ENCODE measurements at places on chromosomes 12 and 14.

- peak; percentile 43 for DNase-seq
These were observed 83.2 kb upstream of the HMGA2 start for GRCh38 chr12:65740873-65741600.

DNA sequence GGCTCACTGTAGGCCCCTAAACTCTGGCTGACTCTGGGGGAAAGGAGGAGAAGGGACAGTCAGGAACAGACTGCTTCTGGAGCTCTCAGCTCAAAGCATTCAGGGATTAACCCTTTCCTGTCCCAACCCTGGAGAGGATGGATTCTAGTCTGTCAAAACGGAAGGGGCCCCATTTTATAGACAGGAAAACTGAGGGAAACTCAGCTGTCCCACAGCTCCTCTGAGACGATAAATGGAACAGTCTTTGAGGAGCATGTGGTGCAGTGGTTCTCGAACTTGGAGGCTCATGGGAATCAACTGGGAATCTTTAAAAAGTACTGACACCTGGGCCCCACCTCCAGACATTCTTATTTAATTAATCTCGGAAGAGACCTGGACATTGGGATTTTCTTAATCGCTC lies 23.7 kb downstream of the SRRM4 start:
- no peak for DNase-seq

- no peak for DNase-seq
These were observed 29.7 kb upstream of the PSMA6 start for GRCh38 chr14:35262436-35262835.

DNA sequence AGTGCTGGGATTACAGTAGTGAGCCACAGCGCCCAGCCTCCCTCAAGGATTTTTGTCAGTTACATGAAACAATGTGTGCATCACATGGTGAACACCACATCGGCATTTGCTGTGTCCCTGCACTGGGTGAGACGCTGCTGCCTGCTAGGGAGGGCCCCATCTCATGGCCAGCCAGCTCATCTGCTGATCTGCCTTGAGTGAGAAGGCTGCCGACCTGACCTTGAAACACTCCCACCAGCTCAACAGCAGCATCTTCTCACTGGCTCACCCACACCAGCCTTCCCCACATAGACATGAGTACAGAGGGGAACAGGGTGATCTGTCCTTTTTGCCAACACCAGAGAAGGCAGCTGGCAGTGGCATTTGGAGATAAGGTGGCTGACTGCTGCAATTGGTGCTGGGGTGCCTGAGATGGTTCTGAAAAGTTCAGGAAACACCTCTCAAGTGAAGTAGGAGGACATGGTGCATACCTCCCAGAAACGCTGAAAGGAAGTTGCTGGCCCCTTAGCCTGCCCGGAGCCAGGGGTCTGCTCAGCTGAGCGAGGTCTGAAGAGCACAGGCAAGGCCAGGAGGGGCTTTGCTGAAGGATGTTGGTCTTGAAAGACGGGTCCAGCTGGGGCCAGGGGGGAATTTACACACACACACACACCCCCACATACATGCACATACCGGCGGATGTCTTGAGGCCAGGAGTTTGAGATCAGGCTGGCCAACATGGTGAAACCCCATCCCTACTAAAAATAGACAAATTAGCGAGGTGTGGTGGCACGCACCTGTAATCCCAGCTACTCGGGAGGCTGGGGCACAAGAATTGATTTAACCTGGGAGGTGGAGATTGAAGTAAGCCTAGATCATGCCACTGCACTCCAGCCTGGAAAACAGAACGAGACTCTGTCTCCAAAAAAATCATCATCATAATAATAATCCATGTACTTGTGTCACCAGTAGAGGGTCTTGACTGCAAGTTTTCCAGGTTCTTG lies 14.3 kb upstream of the PPP1R13B start:
- no peak for DNase-seq

GRCh38 chr12:79451978-79452377 lies 238.8 kb downstream of the PAWR start:
- no peak for DNase-seq

All from activated CD4-positive, alpha-beta T cell treated with anti-CD3 and anti-CD28 coated beads, Interleukin-2, amount 50 U/mL, for 4 hours (primary cell).